ENCODE measurements at places on chromosomes 13 and 19. TPM values are rescaled to one million over a fixed set of nuclear protein-coding genes. Genes with fewer than 3 reads are reported as not detected.

The IL4I1 gene
- total RNA-seq, result not detected

The AXL gene
- total RNA-seq, result 135 TPM

The CARM1 gene
- 43.5 TPM for total RNA-seq

The PROZ gene
- total RNA-seq, result not detected

The RXFP2 gene
- total RNA-seq, result not detected

DNA sequence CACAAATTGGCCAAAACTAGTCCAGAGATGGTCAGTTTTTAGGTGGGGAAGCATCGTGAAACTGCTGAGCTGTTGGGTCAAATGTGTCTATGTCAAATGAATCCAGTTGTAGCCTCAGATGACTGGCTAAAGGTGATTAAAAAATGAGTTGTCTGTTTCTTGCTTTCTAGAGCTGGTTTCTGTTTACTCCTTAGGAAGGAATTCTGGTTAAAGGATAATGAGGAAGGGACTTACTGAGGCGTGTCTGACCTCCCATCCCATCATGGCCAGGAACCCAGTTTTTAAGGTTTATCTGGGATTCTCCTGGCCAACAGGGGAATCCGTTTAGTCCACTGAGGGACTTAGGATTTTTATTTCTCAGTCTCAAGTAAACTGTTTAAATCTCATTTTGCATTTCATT lies 256.5 kb downstream of the UQCRFS1 start:
- H3K27ac ChIP-seq, result no peak overlapping the region
- no peaks in the 10 kb centered on the region for H3K27me3 ChIP-seq
- no peaks in the 10 kb centered on the region for H3K36me3 ChIP-seq
- no peak overlapping the region for H3K4me3 ChIP-seq
- H3K4me1 ChIP-seq, result no peaks in the 10 kb centered on the region
- DNase-seq, result no peak

DNA sequence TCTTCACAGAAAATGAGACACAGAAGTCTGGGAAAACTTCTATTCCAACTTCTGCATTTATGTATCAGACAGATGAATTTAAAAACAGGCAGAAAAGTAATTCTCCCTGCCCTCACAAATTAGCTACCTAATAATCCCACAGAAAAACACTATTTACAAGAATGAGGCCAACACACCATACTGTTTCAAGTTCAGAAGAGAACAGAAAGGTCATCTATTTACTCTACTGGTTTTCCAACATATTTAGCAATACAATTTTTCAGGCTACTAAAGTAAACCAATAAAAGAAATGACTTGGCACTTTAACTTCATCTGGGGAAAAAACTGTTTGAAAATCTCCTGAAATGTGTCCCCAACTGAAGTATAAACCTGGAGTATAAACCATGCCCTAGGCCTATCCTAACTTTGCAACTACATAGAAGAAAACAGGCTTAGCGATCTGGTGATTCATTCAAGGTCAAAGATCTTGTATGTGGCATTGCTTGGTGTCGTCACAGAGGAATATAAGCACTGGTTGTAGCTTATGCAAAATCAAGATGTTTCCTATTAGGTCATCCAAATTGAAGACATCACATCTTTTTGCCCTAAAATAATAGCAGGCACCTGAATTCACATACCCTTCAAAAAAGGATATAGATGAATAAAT lies 20.1 kb upstream of the EBPL start:
- H3K36me3 ChIP-seq, result peaks cover 22% of the 10 kb centered on the region
- no peaks in the 10 kb centered on the region for H3K4me1 ChIP-seq
- H3K27ac ChIP-seq, result no peak overlapping the region
- no peaks in the 10 kb centered on the region for H3K27me3 ChIP-seq
- no peak overlapping the region for H3K4me3 ChIP-seq

DNA sequence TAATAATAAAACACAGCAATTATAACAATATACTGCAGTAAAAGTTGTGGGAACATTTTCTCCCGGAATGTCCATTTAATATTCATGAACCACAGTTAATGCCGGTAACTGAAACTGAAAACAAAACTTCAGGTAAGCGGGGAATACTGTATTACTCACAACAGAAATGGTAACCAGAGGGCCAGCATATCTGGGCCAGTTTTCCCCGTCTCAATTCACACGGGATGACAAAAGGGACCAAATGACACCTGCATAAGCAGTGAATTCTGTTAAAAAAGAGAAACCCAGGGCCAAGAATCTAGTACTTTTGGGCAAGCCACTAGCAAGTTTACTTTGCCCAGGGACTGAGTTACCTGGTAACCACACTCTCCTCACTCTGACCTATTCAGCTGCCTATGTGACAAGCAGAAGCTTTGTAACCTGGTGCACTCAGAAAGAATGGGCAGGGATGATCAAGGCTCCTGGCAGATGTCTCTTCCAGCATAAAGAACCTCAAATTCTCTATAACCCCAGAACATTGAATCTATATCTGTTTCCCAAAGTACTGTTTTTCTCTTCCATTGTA lies 1171.2 kb downstream of the DIAPH3 start:
- H3K27ac ChIP-seq, result no peak overlapping the region
- no peak overlapping the region for H3K4me3 ChIP-seq
- DNase-seq, result no peak

- no peaks in the 10 kb centered on the region for H3K4me1 ChIP-seq
- H3K27ac ChIP-seq, result no peak overlapping the region
- no peaks in the 10 kb centered on the region for H3K36me3 ChIP-seq
Observed at GRCh38 chr13:92197669-92198068, 799.2 kb downstream of the GPC5 start.

- no peak overlapping the region for H3K27ac ChIP-seq
- H3K4me3 ChIP-seq, result no peak overlapping the region
- H3K36me3 ChIP-seq, result no peaks in the 10 kb centered on the region
- H3K4me1 ChIP-seq, result no peaks in the 10 kb centered on the region
- DNase-seq, result no peak
Observed at GRCh38 chr13:18959996-18960395, 221.6 kb downstream of the TUBA3C start.

DNA sequence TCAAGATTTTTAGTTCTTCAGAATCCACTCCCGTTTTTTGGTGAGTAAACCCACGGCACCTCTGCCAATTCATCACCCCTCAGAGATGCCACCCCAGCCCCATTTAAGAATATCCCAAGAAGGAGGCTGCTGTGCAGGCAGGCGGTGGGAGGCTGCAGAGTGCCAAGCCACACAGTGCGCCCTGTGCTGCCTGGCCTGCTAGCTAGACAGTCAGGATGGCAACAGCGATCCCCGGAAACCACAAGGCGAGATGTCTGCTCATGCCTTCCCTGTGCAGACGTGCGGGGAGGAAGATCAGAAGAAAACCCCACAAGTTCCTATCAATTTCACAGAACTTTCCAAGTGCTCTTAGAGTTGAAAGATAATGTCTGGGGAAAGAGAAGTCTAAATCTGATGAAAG lies 64.8 kb upstream of the GPR183 start:
- H3K36me3 ChIP-seq, result peaks cover 45% of the 10 kb centered on the region
- DNase-seq, result no peak
- no peak overlapping the region for H3K4me3 ChIP-seq
- H3K27ac ChIP-seq, result no peak overlapping the region

GRCh38 chr19:46186717-46187101 lies 38.7 kb downstream of the IGFL2 start:
- no peak overlapping the region for H3K27ac ChIP-seq
- H3K4me1 ChIP-seq, result no peaks in the 10 kb centered on the region
- no peak overlapping the region for H3K4me3 ChIP-seq
